Inflammatory macrophage (primary cell): ENCODE measurements at places on chromosomes 3 and 15.
A peak's percentile ranks its signal among the peaks of the same experiment; 100 is the strongest.

- DNase-seq, result no peak
Observed at GRCh38 chr3:14234251-14235002, 55.8 kb downstream of the LSM3 start.

- no peak for DNase-seq
Observed at GRCh38 chr15:85452436-85452835, 72.0 kb downstream of the AKAP13 start.

DNA sequence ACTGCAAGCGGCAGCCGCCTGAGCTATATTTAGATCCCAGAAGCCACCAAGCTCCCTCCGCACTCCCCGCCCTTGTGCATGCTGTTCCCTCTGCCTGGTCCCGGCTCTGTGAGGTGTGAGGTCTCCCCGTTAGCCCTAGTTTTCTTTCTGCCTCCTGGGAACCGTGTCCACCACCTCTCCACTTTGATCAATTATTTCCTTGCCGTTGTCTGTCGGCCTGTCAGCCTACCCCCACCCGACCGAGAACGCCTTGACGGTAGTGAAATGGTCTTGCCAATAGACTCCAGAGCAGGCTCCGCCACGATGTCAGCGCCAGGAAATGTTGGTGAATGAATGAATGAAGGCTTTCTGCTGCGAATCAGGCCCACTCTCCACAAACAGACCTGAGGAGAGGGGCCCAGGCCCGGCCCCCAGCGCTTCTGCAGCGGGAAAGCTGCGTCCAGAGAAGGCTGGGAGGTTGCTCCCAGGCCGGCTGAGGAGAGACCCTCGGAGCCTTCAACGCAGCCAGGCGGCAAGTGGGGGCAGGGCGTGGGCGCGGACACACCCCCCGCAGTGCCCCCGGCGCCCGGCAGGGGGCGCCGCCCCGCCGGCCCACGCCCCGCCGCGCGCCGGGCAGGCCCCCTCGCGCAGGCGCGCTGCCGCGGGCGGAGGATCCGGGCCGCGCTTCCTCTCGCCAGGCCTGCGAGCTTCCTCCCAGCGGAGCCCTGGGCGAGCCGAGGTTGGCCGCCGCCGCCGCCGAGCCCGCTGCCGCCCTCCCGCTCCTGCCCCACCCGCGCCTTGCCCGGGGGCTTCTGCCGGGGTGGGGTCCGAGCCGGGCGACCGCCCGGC, at the start of gene CSK:
TSS of gene CSK (plus strand) at position 650 of the 828 bp plus-strand sequence. CDS start 16,218 bp downstream, outside the sequence.
- DNase-seq, result peak; percentile 80

- DNase-seq, result no peak
Observed at GRCh38 chr3:111366515-111366914, 175.5 kb upstream of the CD96 start.

- no peak for DNase-seq
Observed at GRCh38 chr15:61687124-61687523, 373.1 kb downstream of the VPS13C start.

- no peak for DNase-seq
Observed at GRCh38 chr3:182165234-182165633, 453.5 kb downstream of the SOX2 start.

DNA sequence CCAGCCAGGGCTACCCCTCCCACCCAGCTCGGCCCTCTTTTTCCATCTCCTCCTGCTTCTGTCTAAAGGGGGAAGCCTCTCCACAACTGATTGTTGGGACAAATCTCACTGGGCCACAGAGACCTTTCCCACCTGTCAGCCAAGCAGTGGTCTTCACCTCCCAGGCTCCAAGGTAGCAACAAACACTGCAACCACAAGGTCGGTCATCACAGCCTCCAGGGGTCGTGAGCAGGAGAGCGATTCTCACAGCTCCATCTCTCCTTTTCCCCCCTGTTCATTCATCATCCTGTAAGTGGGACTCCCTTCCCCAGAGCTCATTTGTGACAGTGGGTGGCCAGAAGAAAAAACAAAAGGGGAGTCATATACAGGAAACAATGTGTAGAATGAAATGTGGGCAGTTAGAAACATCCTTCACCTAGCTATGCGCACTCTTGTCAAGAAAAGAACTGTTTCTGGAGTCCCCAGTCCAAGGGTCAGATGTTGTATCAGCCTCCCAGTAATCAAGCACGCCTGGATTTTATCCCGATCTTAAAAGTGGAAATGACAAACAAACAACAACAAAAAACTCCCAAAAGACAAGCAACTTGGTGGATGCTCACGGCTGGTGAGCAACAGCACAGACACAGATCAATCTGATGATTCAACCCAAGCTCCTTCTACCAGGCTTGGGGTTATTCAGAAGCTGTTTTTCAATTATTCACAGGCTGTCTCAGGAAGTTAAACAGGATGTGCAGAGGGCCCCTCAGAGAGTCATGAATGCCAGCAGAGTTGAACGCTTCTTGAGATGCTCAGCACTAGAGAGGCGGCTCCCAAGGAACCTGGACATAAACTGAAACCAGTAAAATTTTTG, 22.4 kb downstream of the LYZL4 start:
- no peak for DNase-seq

DNA sequence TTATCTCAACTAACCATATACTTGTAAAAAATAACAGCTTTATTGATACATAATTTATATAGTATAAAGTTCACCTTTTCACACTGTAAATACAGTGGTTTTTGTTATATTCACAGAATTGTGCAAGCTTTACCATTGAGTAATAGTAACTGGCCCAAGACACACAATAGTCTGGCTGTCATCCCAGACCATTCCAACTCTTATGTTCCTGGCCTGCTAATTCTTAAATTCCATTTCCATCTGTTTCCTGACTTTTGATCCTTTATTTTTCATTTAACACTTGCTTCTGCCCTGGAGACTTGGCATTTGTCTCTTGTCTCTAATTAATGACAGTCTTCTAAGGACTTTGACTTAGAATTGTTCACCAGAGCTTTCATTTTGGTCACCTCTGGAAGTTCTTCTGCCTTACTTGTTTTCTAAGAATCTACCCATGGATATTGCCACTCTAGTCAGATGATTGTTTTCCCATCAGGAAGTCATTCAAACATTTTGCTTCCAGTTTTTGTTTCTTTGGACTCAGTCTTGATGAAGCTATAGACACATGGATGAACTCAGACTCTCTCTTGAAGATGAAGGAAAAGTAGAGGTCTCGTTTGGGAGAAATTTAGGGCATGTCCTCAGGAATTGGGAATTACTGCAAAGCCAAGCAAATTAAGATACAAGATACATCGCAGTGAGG, 27.2 kb upstream of the PLSCR4 start:
- DNase-seq, result no peak

DNA sequence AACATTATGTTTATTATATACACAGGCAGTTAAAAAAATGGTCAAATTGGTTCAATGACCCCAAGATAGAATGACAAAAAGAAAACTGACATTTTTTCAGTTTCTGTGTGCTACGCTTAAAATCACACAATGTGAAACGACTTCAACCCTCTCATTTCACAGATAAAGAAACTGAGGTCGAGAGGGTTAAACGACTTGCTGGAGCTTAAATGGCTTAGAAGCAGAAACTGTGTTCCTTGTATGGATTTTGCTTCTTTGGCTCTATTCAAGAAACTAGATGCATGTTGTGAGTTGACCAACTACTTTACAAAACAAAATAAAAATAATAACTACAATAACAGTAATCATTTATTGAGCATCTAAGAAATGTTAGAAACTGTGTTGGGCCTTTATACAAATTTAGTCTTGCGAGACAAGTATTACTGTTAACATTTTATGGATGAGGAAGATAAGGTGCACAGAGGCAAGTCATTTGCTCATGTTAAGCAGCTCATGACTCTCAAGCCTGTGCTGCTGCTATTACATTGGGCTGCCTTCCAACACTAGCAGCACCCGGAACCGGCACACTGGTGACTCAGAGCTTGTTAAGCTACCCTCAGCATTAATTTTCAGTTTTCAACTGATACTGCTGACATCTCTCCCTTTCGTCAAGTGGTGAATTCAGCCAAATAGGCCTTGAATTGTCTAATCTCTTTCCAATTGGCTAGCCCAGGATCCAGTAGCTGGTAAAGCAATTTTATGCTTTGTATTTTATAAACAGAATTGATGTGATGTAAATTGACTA, 487.6 kb downstream of the NAALADL2 start:
- no peak for DNase-seq

- DNase-seq, result no peak
Observed at GRCh38 chr15:28885128-28885629, 595 bp upstream of the APBA2 start.

- DNase-seq, result no peak
Observed at GRCh38 chr3:151896246-151897012, 23.0 kb downstream of the SUCNR1 start.

DNA sequence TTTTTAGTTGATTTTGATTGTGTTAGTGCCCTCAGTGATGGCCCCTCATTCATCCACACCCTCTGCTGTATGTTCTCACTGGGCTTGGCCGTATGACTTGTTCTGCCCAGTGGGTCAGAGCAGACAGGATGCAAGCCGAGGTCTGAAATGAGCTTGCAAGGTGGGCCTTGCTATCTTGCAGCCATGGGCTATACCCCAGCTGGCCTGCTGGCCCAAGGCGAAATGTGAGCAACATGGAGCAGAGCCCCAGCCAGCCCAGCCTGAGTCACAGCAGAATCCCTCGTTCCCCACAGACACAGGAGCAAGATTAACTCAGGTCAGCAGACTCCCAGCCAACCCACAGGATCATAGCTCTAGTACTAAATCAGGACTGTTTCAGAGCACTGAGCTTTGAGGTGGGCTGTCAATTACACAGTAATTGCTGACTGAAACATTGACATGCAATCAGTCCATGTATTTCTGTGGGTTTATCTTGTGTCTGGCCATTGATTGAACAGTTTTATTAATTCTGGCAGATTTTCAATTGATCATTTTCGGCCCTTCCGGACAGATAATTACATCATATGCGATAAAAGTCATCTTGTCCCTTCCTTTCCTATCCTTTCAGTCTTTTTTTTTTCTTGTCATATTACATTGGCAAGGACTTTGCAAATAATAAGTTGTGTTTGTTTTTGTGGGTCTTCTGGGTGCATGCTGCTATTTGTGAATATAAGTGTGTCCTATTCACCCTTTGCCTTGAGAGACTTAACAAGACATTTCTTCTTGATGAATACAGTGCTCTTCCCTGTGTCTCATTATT, 27.1 kb downstream of the KLF15 start:
- DNase-seq, result no peak

DNA sequence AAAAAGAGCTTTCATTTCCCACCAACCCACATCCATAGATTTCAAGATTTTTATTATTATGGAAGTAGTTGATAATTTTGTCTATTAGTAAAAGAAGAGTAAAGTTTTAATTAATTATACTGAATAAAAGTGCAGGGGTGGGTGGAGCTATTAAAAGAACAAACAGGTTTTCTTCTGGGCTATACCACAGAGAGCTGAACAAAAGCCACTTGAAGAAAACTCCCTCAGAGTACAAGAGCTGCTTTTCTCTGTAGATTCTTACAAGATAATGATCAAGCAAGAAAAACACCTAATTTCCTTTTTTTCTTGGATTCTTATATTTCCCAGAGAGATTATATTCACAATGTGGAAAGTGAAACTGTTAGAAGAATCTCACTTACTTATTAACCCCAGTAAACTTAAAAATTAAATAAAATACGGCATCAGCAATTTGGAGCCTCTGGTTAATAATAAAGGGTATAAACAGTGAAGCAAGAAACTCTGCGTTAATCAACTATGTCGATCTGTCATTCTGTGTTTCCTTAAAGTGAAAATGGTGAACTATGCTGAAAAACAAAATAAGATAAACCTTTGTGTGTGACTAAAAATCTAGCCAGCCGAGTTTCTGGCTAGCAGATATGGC, 84.9 kb downstream of the THBS1 start:
- no peak for DNase-seq

- no peak for DNase-seq
Observed at GRCh38 chr15:66595931-66596545, 30.2 kb upstream of the LCTL start.

GRCh38 chr15:93943586-93943985, 287.8 kb upstream of the MCTP2 start:
- no peak for DNase-seq

- DNase-seq, result no peak
Observed at GRCh38 chr15:40360015-40360414, 2.0 kb downstream of the DISP2 start.

DNA sequence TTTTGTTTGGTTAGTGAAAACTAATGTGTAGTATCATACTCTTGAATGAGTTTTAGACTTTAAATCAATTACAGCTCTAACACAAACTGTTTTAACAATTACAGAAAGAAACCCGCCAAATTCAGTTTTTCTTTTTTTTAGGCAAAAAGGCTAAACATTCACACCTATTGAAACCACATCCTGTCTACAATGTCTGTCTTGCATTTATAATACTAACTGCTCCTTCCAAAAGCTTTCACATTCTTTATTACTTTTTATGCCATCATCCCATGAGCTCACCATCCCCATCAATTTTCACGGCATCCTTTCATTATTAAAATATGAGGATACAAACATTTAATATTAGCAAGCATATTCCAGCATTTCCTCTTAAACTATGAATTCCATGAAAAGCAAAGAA, 593.3 kb downstream of the FOXP1 start:
- DNase-seq, result no peak

GRCh38 chr3:193910310-193910709, 225.6 kb upstream of the HES1 start:
- no peak for DNase-seq

- no peak for DNase-seq
Observed at GRCh38 chr15:56950979-56951378, 32.5 kb downstream of the TCF12 start.

DNA sequence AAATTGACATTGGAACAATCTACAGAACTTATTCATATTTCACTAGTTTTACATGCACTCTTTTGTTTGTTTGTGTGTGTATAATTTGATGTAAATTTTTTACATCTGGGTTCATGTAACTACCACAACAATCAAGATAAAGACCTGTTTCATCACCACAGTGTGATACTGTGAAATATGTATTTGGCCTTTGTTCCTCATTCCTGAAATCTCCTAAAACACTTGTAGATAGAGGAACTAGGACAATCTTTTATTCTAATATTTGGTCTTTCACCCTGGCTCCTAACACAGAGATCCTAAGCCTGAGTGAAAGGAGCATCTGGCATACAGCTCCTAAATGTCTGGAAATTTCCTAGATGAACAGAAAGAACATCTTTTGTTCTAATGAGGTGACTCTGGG, 155.0 kb upstream of the GPR149 start:
- peak; percentile 80 for DNase-seq

- DNase-seq, result no peak
Observed at GRCh38 chr3:47162697-47163168, 1.2 kb downstream of the SETD2 start.
